NCI-H187 (cell line): ENCODE measurements at places on chromosomes 4 and X.

DNA sequence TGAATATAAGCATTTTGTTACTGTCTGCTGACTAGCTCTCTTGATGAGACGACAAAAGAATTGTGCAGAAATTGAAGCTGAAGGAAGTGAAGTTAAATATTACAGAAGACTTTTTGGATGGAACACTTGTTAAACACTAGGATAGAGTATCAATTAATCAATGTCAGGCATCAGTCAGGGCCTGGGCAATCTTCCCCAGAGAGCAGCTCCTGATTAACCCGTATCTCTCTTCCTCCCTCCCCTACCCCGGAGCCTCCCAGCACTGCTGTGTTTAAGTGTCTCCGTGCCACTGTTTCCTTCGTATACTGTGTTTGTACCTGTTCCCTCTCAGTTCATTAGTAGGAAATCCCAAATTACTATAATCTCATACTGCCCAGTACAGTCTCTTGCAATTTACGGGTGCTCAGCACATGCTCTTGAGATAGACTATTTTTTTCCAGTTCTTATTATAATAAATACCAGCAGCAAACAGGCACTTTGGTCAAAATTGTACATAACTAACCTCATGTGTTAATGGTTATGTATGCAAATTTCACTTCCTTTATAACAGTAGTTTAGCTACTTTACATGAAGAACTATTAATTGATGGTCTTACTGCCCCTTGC is 765.7 kb upstream of the FTHL17 start:
- no peak for DNase-seq

DNA sequence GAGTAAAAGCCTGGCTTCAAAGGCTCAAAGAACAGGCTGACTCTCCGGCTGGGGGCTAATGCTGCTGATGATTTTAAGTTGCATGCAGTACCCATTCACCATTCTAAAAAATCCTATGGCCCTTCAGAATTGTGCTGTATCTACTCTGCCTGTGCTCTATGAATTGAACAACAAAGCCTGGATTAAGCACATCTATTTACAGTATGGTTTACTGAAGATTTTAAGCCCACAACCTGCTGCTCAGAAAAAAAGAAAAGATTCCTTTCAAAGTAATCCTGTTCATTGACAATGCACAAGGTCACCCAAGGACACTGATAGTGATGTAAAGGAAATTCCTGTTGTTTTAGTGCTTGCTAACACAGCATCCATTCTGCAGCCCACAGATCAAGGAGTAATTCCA is 84.9 kb upstream of the SFRP2 start:
- DNase-seq: no peak

- no peak for DNase-seq
These were observed 1135.7 kb upstream of the AGA start for GRCh38 chr4:178577933-178578332.

- no peak for DNase-seq
These were observed 35.9 kb downstream of the SLC9A6 start for GRCh38 chrX:136021160-136021559.

DNA sequence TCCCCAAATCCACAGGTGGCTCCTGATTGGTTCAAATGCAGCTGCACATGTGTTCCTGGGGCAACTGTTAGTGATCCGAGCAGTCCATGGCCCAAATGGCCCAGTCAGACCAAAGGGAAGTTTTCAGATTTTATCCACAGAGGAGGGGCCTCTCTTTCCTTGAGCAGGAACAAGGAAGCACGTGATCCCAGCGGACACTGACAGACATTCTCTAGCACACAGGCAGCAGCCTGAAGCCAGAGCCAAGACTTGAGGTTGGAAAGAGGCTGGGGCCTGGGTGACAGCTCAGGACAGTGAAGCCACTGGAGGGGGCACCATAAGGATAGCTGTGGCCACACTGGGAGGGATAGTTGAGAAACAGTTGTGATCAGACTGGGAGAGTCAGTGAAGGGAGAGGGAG is 3.5 kb upstream of the ZFP92 start:
- no peak for DNase-seq

DNA sequence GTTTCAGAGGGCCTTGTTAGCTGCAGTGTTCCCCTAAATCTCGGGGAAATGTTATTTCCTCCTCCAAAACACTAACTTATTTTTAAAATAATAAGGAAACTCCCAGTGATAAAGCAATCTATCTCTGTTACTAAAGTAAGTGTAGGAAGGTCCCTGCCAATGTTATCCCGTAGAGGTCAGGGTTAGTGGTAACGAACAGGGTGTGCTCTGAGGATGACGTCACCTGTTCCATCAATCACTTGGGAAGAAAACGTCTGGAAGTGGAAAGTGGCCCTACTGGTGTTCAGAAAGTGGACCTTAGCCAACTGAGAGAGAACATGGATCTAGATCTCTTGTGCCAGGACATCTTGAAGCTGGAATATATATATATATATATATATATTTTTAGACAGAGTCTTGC is 249.5 kb downstream of the BCOR start:
- no peak for DNase-seq

GRCh38 chr4:184252136-184253071 is 34.7 kb upstream of the ENPP6 start:
- no peak for DNase-seq

- DNase-seq: no peak
These were observed 23.4 kb upstream of the SEC24B start for GRCh38 chr4:109410226-109410625.

DNA sequence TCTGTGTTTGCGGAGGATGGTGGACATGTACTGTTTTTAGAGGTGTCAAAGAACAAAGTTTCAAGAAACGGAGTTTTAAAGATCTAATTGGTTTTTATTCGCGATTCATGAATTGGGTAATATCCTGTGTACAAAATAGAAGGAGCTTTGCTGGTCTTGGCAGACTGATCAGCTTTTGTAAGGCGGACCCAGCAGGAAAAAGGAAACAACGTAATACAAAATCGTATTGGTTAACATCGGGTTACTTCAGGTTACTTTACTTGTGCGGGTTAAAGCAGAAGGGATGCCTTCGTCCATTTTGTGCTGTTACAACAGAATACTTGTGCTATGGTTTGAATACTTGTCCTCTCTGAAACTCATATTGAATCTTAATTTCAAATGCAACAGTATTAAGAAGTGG is 11.4 kb upstream of the NYX start:
- DNase-seq: no peak

GRCh38 chrX:154398668-154399526 is 720 bp downstream of the RPL10 start:
- DNase-seq: peak; percentile 74

GRCh38 chrX:134186362-134187121 is 50.4 kb upstream of the CCDC160 start:
- DNase-seq: no peak

GRCh38 chr4:148029781-148030180 is 297.9 kb downstream of the ARHGAP10 start:
- DNase-seq: no peak

DNA sequence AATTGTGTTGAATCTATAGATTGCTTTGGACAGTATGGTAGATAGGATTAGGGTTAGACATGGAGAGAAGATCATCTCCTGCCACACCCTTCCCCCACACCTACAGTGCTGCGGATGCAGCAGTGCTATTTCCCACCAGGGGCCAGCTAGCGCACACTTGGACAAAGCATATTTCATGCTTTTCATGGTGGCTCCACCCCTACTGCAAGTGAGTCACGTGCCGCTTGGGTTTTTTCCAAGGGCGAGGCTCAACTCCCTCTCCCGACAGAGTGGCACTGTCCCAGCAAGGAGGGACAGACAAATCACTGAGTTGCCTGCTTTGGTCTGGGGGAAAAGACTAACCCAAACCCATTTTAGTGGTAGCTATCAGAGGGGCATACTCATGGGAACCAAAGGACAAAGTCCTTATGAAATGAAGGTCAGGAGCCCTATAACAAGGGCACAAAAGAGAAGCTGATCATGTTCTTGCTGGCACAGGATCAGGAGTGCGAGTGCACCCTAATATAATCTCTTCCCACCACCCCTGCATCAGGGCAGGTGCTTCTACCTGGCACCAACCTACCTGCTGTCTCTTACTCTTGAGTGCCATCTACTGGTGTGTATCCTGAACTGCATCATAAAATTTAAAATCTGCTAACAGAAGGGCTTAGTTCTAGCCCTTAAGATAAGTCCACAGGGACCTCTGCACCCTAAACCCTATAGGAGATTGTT is 55.1 kb upstream of the PGAM4 start:
- DNase-seq: no peak

- no peak for DNase-seq
These were observed 175.8 kb downstream of the CCNG2 start for GRCh38 chr4:77332696-77333270.

GRCh38 chr4:1635464-1635863 is 48.6 kb downstream of the FAM53A start:
- DNase-seq: no peak

DNA sequence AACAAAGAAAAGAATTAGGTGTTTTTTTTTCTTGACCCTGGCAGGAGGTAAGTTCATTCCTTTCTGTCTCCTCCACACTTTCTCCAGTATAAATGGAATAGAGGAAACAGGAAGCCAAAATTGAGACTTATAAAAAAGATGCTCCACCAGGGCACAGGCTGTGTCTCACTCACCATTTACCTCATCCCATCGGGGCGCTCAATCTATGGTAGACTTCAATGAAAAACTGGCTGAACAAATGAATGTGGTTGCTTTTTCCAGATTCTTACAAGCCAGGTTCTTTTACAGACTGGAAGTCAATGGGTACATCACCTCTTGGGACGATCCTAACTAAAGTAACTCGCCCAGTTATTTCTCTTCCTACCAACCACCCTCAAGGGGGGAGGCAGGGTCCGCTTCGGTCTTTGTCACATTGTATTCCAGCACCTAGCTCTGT is 685 bp downstream of the COMMD8 start:
- no peak for DNase-seq

DNA sequence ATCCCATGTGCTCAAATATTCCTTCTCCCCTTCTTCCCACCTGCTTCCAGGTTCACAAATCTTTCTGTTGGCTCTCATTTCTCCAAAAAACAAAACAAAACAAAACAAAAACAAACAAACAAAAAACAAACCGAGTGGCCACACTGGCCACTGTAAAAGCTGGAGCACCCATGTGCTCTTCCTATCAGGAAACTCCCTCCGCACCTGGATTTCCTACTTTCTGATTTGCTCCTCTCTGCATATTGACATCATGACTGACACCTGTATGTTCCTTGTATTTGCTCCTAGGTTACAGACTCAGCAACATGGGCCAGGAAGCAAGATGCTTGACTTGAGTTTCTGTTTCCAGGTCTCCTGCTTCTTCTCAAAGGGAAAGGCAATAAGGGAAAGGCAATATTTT is 258.8 kb downstream of the GPC3 start:
- no peak for DNase-seq

DNA sequence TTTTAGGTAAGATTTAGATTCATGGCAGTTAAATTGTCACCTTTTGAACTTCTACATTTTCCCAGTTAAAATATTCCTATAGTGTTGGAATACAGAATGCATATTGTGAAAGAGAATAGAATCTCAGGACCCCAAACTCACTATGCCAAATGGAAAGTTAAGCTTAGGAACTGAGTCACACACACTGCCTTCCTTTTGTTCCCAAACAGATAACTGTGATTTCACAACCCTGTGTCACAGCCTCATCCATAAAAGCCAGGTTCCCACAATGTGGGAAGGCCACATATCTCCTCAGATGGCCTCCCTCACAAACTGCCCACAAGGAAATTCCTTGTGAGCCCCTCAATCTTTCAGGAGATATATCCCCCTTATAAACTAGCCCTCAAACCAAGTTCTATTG is 94.7 kb upstream of the HPF1 start:
- DNase-seq: no peak

GRCh38 chr4:187550256-187550950 is 445.2 kb upstream of the ZFP42 start:
- no peak for DNase-seq

- DNase-seq: no peak
These were observed 39.6 kb downstream of the CCNI start for GRCh38 chr4:77036206-77036605.

DNA sequence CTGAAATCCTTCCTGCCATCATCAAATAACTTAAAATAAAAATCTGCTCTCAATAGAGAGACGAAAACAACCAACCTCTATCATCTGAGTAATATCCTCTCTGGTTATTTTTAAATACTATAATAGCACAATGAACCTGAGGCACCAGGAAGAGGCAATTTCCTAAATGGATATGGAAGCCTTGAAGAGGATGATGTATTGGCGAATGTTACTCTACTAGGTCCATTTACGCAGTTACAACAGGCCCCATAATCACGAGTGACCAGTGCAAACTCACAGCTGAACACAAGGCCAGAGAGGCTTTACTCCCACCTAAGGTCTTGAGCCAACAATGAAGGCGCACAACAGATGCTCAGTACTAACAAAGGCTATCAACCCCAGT is 678.8 kb upstream of the NR3C2 start:
- DNase-seq: no peak

- DNase-seq: no peak
These were observed 240.3 kb upstream of the NDST3 start for GRCh38 chr4:117793845-117794480.

DNA sequence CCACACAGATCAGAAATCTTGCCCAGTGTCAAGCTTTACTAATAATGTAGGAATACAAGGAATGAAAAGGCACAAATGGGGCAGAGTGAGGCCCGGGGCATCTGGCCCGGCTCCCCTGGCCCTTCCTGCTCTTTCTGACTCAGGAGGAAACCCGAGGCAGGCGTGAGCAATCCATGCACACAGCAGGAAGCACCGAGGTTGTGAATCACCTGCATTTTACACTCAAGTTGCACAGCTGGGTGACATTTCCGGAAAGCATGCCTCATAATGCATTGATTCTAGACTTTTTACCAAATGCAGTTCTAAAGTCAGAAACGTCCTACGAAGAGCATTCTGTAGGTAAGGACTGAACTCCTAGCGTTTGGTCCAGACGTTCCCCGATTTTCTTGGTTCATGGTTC is 38.9 kb downstream of the PRIMPOL start:
- no peak for DNase-seq

DNA sequence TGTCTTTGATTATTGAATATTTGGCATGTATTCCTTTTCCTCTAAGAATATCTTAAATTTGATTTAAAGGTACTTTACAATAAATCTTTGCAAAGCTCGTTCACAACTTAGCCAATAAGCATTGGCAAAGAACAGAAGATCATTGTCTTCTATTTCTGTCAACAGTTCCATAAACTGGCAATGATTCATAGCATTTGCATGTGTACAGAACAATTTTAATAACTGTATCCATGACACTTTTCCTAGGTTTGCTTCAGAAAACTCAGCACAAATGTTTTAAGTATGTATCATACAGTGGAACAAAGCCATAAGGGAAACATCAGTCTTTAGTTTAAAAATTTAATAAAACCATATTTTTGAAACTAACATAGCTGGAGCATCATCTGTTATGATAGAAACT is 462.7 kb upstream of the RPS6KA3 start:
- no peak for DNase-seq

DNA sequence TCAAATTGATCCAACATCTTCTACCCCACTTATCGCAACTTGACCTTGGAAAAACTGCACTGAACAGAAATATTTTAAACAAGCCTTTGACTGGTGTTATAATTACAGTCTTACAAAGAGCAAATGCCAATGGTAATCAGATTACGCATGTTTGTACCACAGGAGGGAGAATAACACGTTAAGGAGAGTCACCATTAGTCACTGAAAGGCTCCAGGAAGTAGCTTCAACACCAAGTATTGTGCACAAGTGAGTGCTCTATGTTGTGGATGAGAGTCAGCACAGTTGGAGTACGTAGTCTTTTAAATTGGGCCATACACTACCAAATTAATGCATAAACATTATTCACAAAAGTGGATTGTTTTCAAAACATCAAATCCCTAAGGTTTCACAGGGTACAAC is 1081.5 kb upstream of the TENM3 start:
- DNase-seq: no peak

- DNase-seq: no peak
These were observed 43.3 kb upstream of the PRDM8 start for GRCh38 chr4:80153874-80154544.
